Activated naive CD4-positive, alpha-beta T cell (primary cell): ENCODE measurements at places on chromosomes 7 and 10.

DNA sequence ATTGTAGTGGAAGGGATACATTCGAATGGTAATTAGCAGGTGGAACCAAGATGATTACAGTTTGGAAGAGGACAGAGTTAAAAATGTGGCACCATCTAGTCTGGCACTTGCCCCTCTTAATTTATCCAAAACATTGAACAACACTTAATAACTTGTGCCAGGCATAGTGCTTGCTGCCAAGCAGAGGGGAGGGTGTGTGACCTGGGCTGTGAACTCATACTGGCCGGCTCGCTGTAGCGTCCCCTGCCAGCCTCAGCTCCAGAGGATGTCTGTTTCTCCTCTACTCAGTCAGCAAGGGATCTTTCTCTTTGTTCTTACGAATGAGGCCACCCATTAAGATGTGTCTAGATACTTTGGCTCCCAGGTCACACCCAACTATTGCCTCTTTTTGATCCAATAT is 179.4 kb upstream of the INHBA start:
- DNase-seq = no peak

DNA sequence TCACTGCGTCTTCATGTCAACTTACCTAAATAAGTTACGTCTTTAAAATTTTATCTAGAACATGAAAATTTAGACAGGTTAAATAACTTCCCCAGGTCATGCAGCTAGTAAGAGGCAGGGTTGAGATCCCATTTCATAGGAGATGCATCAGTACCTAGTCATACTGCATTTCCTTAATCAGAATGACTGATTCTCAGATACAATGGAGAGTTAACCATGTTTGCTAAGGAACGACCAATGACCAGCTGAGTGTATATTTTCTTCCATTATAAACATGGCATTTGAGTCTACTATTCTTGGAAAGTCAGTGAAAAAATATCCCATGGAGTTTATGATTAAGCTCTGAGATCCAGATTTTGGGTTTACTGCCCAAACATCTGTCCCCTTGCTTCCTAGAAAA is 39.6 kb downstream of the ENTPD1 start:
- no peak for DNase-seq

- no peak for DNase-seq
Measured at GRCh38 chr7:147912291-147912690, 678.3 kb upstream of the C7orf33 start.

DNA sequence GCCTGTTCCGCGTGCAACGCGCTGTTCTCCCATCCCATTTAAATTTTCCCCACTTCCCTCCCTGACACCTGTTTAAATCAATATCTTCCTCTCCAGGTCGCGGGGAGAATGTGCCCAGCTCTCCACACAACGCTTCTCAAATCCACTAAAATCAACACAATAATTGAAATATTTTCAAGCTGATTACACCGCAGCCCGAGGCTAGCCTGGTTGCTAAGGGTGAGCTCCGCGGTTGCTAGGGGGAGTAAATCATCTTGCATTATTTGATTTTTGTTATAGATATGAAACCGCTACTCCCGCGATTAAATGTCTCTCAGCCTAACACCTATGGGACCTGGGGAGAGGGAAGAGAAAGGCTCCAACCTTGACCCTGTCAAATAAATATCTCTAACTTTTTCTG is 36.2 kb downstream of the UNCX start:
- DNase-seq = no peak

GRCh38 chr10:121076776-121077715 is 225.9 kb downstream of the WDR11 start:
- DNase-seq = no peak

GRCh38 chr7:157584420-157584819 is 247.6 kb downstream of the DNAJB6 start:
- DNase-seq = no peak

DNA sequence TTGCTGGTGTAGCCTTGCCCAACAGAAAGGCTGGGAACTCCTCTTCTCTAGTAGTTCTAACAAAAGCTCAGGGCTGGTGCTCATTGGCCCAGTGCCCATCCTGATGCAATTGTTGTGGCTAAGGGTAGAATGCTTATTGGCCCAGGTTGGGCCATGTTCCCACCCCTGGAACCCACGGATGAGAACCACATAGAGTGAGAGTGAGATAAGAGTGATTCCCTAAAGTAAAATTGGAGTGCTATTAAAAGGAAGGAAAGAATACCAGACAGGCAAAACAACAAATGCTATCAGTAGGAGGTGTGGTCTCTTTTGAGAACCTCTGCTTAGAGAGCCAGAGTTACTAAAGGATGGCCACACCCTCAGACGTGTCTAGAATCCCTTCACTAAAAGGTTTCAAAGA is 49.2 kb downstream of the LGI1 start:
- DNase-seq = no peak

GRCh38 chr10:5587151-5588079 is 62.7 kb downstream of the CALML3 start:
- no peak for DNase-seq

DNA sequence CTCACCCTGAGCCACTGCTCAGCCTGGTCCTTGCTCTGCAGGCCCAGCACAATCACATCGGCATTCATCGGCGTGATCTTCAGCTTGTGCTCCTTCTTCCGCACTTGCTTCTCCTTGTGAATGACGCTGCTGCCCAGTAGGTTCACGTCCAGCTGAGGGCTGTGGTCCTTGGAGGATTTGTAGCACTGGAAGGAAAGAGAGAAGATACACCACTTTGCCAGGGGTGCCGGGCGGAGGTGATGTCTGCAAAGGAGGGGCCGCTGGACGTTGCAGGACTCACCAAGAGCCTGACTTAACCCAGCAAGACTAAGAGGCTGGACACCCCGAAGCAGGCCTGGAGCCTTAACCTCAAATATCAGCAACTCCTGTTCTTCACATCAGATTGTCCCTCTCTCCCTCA is 74.8 kb downstream of the VWA2 start:
- no peak for DNase-seq

DNA sequence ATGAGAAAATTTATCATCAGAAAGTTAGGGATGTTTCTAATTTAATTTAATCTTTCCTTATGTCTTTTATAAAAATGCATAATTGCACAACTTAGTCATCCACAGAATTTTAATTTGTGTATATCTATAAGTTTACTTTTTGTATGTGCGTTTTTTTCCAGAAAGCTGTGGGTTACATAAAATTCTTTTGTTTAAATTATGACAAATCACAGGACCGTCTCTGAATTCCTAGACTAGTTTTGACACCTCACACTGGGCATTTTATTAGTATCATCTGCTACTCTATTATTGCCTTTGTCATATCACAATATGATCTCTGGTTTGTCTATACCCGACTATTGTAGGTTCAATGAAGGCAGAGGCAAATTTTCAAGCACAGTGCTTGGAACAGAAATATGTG is 482.4 kb upstream of the SEMA3D start:
- DNase-seq = no peak

GRCh38 chr7:151047976-151048815 is at the start of gene ASIC3:
Gene ASIC3 (plus strand): TSS chr7:151048531. CDS start chr7:151048886, 355 bp downstream.
- no peak for DNase-seq

DNA sequence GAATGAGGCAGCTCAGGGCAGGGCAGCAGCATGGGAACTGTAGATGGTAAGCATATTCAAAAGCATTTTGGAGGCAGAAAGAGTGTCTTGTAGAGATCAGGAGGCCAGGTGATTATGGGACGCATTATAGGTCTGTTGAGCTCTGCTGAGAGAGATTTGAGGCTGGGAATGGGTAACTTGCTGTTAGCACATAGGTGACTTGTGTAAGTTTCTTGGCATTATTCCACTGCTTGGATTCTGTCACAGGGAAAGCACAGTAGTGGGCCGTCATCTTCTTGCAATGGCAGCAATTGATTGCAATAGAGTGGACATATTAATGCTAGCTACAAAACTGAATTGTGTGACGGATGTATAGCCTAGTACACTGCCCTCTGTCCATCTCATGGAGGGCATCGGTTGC is 434.3 kb upstream of the IGFBP3 start:
- DNase-seq = no peak

DNA sequence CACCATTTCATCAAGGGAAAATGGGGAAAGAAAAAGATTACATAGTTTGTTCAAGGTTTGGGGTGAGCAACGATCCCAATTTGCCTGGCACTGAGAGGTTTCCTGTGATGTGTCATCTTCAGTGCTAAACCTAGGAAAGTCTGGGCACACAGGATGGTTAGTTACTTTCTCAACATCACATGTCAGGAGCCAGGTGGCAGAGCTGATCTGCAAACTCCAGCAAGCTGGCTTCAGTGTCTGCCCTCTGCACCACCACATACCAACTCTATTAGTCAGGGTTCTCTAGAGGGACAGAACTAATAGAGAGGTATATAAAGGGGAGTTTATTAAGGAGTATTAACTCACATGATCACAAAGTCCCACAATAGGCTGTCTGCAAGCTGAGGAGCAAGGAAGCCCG is 11.3 kb downstream of the ADAM12 start:
- no peak for DNase-seq

GRCh38 chr10:102064868-102065560 is at the start of gene HPS6:
Gene HPS6 (plus strand): TSS chr10:102065349. CDS start chr10:102065475, 126 bp downstream.
- peak; percentile 72 for DNase-seq

DNA sequence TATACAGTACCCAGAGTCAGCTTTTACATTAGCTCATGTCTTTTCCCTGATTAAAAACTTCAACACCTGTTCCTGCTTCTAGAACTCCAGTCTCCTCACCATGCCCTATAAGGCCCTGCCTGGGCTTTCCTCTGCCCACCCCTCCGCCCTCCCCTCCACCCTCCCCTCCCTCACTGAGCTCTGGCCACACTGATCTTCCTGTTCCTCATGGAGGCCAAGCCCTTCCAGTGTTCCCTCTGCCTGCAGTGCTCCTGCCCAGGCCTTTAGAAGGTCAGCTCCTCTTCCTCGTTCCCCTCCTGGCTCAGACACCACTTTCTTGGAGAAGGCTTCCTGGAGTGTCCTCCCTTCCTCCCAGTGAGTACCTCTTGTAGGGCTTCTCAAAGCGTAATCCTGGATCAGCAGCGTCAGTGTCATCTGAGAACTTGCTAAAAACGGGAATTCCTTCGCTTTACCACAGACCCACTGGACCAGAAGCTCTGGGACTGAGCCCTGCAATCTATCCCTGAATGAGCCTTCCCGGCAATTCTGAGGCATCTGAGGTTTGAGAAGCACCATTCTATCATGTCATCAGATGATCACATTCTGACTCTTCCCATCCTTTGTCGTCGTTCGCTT is 3.7 kb downstream of the PDZD7 start:
- DNase-seq = no peak

DNA sequence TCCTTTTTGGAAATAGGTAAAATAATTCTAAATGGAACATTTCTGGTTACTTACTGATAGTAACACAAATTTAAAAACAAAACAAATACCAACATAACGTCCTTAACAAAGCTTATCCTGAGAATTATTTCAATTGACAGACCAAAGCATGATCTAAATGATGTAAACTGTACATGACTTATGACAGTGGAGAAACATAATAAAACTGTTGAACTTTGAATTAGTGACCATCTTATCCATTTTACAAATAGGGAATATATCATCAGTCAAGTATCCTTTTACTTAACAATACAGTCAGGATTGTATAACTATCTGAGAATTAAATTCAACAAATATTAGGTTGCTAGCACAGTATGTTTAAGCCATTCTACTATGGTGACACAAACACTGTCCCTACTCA is 2.4 kb downstream of the IPMK start:
- DNase-seq = no peak

DNA sequence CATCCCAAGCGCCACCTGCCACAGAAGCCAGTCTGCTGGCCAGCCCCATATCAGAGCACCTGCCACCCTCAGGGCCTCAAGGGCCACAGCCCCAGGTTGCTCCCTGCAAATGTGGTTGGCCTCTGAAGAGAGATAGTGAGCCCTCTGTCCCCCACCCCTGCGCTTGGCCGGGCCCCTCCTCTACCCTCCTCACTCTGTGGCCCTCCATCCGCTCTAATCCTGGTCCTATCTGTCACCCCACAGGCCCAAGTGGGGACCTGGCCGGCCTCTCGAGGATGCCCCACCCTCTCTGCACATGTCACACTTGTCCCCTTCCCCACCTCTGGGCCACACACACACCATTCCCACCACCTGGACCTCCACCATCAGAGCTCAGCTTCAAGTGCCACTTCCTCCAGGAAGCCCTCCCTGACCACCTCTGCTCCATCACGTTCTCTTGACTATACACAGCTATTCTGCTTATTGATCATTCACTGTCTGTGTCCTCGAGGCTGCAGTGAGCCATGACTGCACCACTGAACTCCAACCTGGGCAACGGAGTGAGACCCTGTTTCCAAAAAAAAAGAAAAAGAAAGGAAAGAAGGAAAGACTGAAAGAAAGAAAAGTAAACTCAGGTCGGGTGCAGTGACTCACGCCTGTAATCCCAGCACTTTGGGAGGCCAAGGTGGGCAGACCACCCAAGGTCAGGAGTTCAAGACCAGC is 42.4 kb downstream of the TNRC18 start:
- DNase-seq = no peak

DNA sequence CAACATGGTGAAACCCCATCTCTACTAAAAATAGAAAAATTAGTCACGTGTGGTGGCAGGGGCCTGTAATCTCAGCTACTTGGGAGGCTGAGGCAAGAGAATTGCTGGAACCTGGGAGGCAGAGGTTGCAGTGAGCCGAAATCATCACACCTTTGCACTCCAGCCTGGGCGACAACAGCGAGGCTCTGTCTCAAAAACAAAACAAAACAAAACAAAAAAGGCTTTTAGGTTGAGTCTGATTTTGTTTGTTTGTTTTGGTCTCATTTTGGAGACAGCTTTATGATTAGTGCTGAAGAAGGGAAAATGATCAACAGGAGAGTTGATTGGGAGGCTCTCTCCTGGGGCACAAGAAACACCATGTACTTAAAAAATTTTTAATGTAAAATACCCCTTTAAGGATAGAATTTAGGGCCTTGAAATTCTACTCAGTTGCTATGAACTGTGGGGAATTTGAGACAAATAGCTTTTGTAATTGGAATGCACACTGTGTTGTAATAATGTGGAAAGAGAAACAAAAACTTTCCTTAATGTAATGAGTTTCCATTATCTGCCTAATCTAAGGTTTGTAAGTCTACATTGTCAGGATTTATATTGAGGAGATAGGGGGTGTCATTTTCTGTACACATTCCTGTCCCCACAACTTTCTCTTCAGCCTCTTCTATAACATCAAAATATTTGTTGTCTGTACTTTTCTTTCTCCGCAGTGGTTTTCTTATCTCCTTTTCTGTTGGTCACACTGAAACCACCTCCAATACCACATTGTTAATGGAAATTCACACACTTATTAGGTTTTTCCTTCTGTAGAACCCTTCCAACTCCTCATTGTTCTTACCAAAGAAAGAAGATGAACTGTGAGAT is 41.3 kb downstream of the ARID5B start:
- no peak for DNase-seq
